ENCODE measurements at places on chromosomes 5 and 9. TPM values are rescaled to one million over a fixed set of nuclear protein-coding genes. Genes with fewer than 3 reads are reported as not detected.

DNA sequence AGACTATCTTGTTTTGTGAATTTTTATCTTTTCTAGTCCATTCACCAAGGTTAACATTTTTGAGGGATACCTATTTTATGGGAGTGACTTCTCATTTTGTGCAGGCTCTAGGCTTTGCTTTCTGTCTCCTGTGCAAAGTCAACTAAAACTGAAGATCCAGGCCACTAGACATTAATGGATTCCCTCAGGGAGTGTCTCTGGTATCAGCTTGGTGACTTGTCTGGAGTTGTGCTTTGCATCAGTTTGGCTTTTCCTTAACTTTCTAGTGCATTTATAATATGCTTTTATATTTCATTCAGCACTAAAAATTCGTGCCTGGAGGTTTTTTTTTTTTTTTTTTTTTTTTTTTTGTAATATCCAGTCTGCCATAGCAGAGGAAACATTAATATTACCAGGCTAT, 144.2 kb downstream of the YIPF5 start:
- no peaks in the 10 kb centered on the region for H3K36me3 ChIP-seq
- H3K27ac ChIP-seq, result no peak overlapping the region
- H3K4me3 ChIP-seq, result no peak overlapping the region
- H3K27me3 ChIP-seq, result no peaks in the 10 kb centered on the region

GRCh38 chr9:15570769-15571168, 17.9 kb downstream of the CCDC171 start:
- no peak overlapping the region for H3K27ac ChIP-seq
- no peak for DNase-seq
- H3K4me3 ChIP-seq, result no peak overlapping the region
- no peaks in the 10 kb centered on the region for H3K36me3 ChIP-seq
- no peaks in the 10 kb centered on the region for H3K27me3 ChIP-seq
- H3K4me1 ChIP-seq, result no peaks in the 10 kb centered on the region

The TSSK1B gene
- not detected for total RNA-seq

DNA sequence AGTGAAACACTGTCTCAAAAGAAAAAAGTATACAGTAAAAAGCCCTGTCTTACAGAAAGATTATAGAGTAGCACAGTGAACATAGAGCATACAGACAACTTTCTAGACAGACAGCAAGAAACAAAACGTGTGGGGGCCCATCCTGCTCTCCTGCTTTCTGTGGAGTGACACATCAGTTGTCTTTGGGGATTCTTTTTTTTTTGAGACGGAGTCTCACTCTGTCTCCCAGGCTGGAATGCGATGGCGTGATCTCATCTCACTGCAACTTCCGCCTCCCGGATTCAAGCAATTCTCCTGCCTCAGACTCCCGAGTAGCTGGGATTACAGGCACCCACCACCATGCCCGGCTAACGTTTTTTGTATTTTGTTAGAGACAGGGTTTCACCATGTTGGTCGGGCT, 14.9 kb downstream of the CDHR2 start:
- H3K27ac ChIP-seq, result no peak overlapping the region
- no peaks in the 10 kb centered on the region for H3K36me3 ChIP-seq
- H3K4me1 ChIP-seq, result no peaks in the 10 kb centered on the region
- no peak for DNase-seq

The HTR4 gene
- 1.7 TPM for total RNA-seq

DNA sequence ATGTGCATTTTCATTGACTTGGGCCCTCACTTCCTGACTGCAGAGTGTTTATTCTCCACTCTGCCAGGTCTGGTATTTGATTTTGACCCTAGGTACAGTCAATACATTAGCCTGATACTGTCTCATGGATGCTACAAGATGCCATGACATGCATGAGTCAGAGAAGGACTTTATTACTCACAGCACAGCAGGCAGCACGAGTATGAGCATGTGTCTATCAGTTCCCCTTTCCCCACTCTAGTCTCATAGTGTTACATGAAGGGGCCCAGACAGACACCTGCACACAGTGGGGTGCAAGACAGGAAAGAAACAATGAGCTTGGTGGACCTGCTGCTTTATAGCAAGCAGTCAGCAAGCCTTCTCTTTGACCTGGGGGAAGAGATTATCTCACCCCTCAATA, 19.6 kb downstream of the ITGA2 start:
- H3K4me1 ChIP-seq, result no peaks in the 10 kb centered on the region
- H3K27ac ChIP-seq, result no peak overlapping the region
- H3K27me3 ChIP-seq, result no peaks in the 10 kb centered on the region
- no peak for DNase-seq

DNA sequence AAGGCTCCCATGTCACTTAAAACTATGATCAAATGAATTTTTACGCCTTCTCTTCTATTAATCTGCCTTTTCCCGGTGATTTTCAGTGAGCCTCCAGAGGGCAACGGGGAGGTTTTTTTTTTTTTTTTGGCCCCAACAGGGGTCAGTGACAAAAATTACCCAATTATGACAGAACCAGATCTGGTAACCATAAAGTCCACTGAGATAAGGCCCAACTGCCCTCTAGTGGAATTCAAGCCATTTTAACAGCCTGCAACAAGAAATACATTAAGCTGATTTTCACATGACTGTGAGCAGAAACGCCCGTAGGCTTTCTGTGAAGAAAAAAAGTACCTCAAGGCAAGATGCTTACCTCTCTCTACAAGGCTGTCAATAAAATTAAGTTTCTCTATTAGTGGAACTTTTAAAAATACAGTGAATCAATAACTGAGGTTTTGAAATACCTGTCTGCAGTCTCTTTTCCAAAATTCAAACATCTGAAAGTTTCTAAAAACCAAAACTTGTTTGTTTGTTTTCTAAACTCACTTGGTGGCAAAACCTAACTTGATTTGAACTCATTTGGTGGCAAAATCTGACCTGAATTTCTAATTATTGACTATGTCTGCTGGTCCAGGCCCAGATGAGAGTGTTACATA, 49.7 kb upstream of the FST start:
- no peaks in the 10 kb centered on the region for H3K27me3 ChIP-seq
- H3K4me1 ChIP-seq, result no peaks in the 10 kb centered on the region
- no peak overlapping the region for H3K27ac ChIP-seq
- DNase-seq, result no peak

DNA sequence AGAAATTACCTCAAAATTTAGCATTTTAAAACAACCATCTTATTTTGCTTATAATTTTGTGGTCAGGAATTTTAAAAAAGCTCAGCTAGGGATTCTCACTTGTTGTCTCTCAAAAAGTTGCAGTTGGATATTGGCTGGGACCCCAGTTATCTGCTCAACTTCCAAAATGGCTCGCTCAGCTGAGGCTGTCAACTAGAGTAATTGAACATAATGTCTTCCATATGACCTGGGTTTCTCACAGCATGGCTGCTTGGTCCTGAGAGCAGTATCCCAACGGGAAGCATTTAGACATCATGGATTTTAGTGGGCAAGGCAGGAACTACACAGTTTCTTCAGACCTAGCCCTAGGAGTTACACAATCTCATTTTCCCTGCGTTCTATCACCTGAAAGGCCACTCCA, 63.6 kb upstream of the SPEF2 start:
- H3K4me3 ChIP-seq, result no peak overlapping the region
- no peaks in the 10 kb centered on the region for H3K36me3 ChIP-seq
- DNase-seq, result no peak
- H3K4me1 ChIP-seq, result no peaks in the 10 kb centered on the region
- H3K27me3 ChIP-seq, result no peaks in the 10 kb centered on the region

The CYSRT1 gene
- total RNA-seq, result not detected

DNA sequence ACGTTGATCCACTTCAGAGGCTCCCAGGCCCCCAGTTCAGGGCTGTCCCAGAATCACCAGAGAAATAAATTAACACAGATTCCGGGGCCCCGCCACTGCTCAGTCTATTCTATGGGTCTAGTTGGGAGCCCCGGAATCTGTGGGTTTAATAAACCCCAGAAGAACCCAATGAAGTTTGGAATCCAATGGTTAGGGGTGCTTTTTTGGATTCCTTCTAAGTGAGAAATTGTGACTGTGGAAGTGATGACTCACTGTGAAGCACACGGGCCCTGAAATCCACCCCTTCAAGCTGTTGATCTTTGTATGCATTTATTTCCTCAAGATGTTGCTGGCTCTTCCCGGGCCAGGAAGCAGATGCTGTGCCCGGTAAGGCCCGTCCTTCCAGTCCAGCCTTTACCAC, 57.3 kb upstream of the SLC28A3 start:
- DNase-seq, result no peak
- H3K4me3 ChIP-seq, result no peak overlapping the region
- no peaks in the 10 kb centered on the region for H3K27me3 ChIP-seq
- no peak overlapping the region for H3K27ac ChIP-seq
- no peaks in the 10 kb centered on the region for H3K36me3 ChIP-seq
- no peaks in the 10 kb centered on the region for H3K4me1 ChIP-seq

DNA sequence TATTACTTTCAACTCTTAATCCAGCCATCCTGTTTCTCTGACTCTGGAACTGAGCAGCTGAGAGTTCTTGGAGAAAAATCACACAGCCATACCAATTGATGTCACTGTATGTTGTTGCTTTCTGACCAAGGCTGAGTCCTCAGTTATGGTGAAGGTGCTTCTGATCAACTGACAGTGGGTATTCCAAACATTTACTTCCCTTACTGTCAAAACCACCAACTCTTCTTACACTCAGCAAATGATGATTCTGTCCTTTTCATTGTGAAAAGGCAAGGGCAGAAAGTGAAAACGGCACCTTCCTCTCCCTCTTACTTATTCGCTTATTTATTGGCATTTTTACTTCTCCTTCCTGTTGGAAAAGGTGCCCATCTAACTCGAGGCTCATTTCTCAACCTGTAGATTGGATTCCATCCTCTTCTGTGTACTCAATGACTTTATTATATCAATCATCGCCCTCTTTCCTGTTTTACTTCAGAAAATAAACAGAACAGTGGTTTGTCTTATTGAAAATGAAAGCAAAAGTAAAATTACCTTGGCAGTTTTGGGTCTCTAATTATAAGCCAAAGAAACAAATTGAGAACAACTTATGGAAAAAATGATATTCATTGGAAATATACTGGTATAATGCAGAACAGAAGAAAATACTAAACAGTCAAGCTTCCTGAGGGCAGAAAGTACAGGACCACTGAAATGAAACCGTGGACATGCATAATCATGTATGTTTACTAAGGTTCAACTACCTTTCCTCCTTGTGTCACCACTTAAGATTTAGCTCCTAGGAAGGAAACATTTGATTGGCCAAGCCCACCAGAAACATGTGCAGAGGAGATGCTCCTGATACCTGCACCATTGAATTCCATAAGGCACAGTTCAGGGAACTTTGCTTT, 104.5 kb upstream of the CHD1 start:
- DNase-seq, result no peak
- H3K4me1 ChIP-seq, result peaks cover 5% of the 10 kb centered on the region
- H3K4me3 ChIP-seq, result no peak overlapping the region
- H3K27me3 ChIP-seq, result no peaks in the 10 kb centered on the region
- H3K27ac ChIP-seq, result peak overlapping the region; percentile 54

The PFN3 gene
- total RNA-seq, result not detected

DNA sequence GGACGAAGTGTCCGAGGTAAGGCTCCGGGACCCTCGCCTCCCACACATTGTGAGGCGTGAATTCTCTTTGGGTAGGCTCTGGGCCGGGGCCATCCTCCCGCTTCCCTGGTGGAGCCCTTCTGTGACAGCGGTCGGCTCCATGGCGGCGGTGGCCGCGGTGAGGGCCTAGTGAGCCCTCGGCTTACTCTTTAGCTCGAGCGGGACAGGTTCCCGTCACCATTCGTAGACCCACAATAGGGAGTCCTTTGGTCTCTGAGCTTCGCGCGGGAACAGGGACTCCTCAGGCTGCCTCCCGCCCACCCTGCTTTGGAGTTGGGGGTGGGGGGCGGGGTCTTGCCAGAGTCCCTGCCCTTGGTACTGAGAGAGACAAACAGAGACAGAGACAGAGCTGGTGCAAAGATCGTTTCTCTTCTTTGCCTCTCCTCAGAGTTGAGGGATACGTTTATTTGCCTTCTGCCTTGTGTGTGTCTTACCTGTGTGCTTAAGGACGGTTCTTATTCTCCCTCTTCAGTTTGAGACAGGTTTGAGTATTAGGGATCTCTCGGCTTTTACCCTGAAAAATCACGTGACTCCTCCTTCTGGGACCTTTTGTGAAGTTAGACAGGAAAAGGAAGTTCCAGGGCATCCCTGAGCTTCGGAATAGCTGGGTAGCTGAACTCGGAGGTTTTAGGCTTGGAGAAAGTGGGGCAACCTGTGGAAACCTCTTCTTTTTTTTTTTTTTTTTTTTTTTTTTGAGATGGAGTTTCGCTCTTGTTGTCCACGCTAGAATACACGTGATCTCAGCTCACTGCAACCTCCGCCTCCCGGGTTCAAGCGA, 833 bp downstream of the ANKHD1 start:
- H3K4me1 ChIP-seq, result peaks cover 40% of the 10 kb centered on the region
- peak overlapping the region; percentile 99 for H3K27ac ChIP-seq
- peak; percentile 73 for DNase-seq
- no peaks in the 10 kb centered on the region for H3K27me3 ChIP-seq
- H3K36me3 ChIP-seq, result no peaks in the 10 kb centered on the region
- peak overlapping the region; percentile 98 for H3K4me3 ChIP-seq

The NEURL1B gene
- total RNA-seq, result 53.2 TPM

- no peak for DNase-seq
- no peak overlapping the region for H3K27ac ChIP-seq
- no peaks in the 10 kb centered on the region for H3K36me3 ChIP-seq
Measured at GRCh38 chr5:104431002-104431620, 868.5 kb upstream of the NUDT12 start.

The FOXD4L3 gene
- not detected for total RNA-seq

DNA sequence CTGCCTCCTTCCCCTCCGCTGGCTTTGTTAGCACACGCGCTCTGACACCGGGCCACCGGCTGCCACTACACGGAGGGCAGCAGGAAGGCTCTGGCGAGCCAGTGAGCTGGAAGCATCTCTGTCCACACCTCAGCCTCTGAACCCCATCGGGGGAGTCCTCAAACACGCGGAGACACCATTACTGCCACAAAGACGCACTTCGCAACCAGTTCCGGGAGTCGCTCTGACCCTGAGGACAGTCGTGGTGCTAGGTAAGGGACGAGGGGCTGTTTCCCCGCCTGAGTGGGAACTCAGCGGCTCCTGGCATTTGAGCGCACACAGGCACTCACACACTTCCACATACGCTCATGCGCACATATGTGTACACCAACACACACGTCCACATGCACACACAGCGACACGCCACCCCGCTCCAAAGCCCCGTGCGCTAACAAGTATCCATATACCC, 160.0 kb downstream of the C9orf152 start:
- DNase-seq, result no peak
- H3K27me3 ChIP-seq, result no peaks in the 10 kb centered on the region

The AGXT2 gene
- not detected for total RNA-seq

Measured in sigmoid colon (tissue), 7 donors.